GM19239 (cell line): ENCODE measurements at places on chromosomes 13 and 19.

DNA sequence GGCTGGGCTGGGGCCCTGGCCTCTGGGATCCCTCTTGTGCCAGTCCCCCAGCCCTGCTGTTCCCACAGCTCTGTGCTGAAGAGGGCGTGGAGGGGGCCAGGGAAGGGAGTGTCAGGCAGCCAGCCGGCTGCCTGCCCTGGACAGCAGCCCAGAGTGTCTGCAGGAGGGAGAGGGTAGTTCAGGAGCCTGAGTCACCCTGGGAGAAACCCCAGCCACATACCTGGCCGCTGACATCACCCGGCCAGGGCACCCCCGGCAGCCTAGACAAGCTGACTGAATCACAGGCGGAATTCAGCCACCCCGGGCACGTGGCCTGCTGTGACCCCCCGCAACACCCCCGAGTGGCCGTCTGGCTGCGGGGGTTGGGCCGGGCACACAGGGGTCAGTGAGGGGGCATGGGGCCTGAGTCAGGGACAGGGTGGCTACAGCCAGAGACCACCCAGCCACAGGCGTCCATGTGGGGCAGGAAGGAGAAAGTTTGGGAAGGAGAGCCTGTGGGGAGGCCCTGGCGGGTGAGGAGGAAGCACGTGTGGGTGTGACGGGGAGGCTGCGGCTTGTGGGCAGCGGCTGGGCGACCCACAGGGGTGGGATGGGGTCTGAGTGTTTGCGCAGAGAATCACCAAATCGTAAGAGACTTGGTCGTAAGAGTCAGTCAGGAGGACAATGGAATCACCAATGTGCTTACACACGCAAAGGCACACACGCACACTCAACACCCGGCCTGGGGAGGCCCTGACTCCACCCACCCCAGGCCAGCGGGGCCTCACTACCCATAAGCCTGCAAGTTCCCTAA, 11.9 kb upstream of the FOSB start:
- no peak for DNase-seq

DNA sequence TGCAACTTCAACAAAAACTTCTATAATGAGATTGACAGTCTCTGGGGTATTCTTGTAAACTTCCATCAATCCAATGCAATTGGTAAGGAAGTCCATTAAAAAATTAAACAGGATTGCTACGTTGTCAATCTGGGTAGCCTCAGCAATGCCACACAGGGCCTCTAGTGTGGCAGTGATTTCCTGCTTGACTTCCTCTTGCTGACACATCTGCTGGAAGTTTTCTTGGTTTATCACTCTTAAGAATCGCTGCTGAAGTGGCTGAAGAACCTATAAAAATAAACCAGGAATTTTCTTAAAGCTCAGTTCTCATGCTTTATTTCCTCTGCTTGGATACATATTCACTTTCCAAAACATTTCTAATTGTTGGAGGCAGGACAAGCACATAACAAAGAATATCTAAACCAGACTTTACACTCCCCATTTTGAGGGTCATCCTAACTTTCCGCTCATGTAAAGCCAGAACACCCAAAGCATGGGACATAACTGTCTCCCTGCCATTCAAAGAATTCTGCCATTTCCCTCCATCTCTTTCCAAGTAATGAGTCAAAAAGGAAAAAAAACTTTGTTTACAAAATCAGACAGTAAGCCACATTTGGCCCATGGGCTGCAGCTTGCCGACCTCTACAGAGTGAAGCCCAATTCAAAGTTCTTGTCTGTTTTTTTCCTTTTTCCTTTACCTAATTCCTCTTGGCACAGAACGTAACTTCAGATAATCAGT, 23.2 kb upstream of the EEF1AKMT1 start:
- DNase-seq, result no peak

- no peak for DNase-seq
These were observed 6.8 kb downstream of the RPS11 start for GRCh38 chr19:49502866-49503581.

GRCh38 chr13:30017880-30018279, 167.5 kb upstream of the UBL3 start:
- DNase-seq, result no peak

DNA sequence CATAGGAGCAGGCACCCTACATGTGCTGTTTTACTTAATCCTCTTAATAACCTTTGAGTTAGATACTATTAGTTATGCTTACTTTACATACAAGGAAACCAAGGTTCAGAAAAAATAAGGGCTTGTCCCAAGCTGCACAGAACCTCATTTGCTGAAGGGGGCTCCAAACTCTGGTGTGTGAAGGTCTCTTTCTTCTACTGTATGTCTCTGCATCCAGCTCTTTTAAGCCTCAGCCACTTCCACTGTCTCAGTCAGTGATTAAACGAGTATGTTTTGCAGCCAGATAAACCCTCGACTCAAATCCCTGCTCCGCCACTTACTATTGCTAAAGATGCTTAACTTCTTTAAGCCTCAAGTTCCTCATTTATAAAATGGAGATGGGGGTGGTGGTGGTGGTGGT, 112.4 kb upstream of the WASF3 start:
- no peak for DNase-seq

GRCh38 chr13:92187378-92187989, 789.1 kb downstream of the GPC5 start:
- no peak for DNase-seq

DNA sequence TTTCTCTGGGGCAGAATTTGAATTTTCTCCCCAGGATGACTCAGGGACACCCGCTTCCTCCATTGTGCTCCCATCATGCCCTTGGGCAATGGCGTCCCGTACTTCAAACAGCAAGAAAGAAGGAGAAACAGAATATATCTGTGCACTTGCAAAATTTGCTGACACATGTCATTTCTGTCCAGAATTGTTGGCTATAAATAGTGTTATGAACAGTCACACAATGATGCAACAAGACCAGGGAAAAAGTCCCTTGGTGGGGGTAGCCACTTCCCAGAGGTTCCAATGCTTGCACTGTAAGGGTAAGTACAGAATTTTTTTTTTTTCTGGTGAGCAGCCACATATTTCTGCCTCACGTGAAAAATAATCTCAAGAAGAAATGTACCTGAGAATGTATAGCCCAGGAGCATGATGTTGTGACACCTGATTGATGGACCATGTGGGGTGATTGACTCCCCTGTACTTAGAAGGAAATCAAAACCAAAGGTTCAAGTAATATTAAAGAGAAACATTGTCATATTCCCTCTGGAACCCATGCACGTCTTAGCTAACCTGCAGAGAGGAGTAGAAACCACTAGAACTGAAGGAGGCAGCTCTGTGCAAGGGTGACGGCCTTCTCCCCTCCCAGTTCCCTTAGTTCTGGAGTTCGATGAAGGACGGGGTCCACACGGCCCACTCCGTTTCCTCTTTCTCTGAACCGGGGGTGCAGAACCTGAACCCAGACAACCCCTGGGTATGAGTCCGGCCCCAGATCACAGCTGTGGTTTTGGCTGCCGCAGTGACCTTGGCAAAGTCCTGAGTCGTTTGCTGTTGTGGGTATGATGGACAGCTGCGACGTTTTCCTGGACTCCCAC, 9.3 kb upstream of the LAIR1 start:
- no peak for DNase-seq

DNA sequence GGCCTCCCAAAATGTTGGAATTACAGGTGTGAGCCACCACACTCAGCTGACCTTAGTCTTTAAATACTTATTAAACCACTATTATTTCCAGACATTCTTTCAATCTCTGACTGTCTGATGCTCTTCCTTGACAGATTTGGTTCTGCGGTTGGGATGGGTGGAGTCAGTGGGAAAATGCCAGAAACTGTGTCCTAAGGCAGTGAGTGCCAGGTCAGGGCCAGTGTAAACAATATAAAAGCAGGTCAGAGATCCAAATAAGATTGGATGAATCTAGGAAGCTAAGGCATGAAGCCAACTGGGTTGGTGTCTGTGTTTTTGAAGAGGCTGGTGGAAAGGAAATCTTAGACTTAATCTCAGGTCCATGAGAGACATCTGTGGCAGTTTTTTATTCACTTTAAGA, 74.7 kb downstream of the KLF5 start:
- no peak for DNase-seq

GRCh38 chr13:73933795-73934194, 200.4 kb downstream of the KLF12 start:
- DNase-seq, result no peak

DNA sequence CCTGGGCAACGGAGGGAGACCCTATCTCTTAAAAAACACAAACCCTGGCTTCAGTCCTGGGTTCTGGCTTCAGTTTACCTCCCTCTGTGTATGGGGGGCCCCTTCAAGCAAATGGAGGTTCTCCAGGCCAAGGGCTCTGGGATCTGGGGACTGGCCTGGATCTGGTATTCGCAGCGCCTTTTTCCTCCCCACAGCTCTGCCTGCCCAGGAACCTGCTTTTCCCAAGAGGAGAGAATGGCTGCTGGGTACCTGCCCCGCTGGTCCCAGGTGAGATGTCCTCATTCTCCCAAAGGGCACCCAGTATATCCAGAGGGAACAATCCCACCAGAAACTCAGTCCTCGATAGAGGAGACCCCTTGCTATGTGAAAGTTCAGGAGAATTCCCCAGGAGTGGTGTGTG, 3.2 kb downstream of the ZNF554 start:
- DNase-seq, result no peak

DNA sequence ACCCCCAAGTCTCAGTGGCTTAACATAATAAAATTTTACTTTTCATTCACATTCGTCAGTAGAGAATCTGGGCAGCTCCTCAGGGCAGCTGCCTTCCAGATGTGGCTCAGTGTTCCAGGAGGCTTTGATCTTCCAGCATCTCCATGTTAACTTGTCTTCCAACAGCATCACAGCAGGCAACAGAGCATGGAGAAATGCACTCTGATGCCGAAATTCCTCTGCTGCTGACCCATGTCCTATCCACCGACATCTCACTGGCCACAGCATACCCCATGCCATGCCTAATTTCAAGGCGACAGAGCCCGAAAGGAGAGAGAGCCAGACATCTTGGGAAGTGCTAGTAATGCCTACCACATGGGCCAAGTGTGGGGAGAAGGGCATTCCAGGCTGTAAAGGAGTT, 64.9 kb upstream of the MEDAG start:
- no peak for DNase-seq

DNA sequence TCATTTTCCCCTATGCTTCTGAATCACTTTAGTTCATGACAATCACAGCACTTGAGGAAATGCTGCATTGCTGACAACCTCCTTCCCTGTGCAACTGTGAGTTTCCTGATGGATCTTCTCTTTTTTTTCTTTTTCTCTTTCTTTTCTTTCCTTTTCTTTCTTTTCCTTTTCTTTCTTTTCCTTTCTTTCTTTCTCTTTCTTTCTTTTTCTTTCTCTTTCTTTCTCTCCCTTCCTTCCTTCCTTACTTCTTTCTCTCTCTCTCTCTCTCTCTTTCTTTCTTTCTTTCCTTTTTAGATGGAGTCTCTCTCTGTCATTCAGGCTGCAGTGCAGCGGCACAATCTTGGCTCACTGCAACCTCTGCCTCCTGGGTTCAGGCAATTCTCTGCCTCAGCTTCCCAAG, 247.9 kb upstream of the HTR2A start:
- DNase-seq, result no peak

GRCh38 chr13:75489502-75490263, 7.7 kb upstream of the TBC1D4 start:
- DNase-seq, result no peak

DNA sequence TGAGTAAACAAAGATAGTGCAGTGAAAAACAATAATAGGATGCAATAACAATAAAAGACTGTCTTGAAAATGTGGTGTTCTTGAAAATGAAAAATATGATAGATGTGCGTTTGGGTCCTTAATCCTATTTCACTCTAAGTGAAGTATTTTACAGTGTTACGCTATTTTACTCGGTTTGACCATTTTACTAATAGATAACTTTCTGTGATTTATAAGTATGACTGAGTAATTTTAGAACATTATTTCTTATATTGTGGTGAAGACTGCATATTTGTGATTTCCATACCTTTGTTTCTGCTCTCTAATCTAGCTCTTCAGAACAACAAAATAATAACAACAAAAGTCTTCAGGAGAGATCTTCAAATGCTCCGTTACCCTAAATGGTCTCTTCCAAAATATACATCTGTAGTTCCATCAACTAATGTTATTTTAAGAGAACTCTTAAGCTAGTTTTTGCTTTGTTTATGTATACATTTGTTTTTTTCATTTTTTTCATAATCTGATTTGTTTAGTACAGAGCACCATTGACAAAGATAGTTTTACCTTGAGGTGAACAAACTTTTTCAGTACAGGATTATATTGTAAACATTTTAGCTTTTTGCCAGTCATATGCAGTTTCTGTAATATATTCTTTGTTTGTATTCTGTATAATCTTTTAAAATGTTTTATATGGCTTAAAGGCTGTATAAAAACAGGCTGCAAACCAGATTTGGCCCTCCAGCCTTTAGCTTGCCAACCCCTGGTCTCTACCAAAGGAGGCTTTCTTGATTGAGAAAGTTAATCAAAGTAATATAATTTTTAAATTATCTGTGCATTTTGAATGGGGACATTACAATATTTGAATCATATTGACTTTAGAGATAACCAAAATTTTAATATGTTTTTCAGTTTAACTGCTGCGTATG, 1572.7 kb upstream of the PRR20A start:
- no peak for DNase-seq

DNA sequence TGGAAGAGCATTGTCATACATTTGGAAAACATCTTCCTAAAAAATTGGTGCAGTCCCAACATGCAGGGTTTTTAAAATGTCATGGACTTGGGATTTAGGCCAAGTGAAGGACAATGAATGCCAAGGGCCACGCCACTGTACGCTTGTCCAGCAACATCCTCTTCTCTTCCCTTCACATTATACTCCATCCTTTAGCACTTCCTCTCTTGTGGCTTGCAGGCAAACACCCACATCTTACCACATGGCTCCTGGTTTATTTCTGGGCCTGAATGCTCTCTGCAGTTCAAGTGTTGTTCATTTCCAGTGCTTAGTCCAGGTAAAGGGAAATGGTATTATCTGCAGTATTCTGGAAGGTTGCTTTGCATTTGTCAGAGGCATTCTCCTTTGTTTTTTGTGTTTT, 45.0 kb downstream of the CBY2 start:
- DNase-seq, result no peak

DNA sequence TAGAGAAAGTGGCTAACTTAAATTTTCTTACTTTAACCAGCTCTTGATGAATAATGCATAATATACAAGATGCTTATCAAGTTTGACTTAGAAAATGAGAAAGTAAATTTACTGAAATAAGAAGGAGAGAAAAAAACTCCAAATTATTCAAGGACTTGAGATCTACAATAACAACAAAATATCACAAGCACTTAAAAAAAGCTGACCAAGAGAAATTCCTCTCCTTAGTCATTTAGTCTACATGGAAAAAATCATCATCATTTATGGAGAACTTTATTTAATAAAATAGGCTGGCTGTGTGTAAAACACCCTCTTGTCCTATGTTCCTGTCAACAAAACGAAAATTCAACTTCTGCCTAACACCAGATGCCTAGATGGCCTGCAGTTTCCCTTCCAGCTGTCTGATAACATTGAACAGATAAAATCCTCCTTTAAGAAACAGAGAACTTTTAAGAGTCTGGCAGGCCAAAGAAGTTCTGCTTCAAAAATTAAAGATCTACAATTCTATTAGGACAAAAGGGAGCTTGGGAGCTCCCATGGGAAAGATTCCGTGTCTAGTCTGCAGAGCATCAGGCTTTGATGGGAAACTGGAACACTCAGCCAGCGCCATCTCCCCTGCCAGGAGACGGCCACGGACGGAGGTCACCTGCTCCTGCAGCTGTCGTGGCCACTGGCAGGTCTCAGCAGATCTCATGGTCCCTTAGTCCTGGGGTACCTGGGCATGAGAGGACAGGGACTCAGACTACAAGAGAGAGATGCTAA, 37.9 kb upstream of the ATP11A start:
- DNase-seq, result no peak
